ENCODE measurements at places on chromosomes 12 and 14.

DNA sequence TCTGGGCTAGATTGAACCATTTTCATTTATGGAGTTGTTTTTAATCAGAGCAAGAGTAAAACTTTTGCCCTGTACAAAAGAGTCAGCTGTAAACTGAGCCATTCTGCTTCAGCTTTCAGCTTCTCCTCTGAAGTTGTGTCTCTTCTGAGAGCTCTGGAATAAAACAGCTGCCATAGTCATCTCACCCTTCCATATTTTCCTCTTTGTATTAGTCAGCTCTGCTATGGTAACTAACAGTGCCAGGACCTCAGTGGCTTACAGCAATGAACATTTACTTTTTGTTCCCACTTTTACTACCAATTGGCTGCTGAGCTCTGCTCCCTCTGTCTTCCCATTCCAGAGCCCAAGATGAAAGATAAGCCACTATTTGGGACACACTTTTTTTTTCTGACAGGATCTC lies 178.5 kb downstream of the DAD1 start:
- no peak for DNase-seq

- no peak for DNase-seq
These were observed 170.0 kb downstream of the SLC2A13 start for GRCh38 chr12:39935839-39936238.

DNA sequence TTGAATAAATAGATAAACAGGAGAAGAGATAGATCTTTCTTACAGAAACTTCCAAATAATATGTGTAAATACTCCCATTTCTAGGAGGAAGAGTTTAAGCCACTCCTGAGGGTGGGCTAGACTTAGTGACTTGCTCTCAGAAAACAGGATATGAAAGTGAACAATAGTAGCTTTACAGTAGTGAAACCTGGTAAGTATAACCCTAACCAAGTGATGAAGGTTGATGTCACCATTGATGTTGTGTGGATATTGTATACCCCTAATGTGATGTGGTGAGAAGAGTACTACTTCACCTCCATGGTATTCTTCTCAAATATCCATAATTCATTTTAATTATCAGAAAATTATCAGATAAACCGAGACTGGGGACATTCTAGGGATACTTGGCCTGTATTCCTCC lies 20.9 kb downstream of the AKAP6 start:
- no peak for DNase-seq

DNA sequence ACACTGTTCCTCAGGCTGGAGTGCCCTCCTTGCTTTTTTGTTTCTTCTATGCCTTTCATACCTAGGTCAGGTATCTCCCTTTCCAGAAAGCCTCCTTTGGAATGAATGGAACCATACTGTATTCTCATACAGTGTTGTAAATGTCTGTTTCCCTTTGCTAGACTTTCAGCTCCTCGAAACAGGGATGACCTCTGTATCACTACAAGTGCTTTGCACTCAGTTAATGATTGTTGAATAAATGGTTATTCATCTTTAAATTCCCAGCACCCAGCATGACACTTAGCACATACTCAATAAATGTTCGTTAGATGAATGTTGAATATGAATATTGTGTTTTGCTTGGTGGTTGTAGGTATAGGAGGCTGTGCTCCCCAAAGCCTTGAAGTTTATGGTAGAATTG lies 5.9 kb upstream of the TULP3 start:
- no peak for DNase-seq

DNA sequence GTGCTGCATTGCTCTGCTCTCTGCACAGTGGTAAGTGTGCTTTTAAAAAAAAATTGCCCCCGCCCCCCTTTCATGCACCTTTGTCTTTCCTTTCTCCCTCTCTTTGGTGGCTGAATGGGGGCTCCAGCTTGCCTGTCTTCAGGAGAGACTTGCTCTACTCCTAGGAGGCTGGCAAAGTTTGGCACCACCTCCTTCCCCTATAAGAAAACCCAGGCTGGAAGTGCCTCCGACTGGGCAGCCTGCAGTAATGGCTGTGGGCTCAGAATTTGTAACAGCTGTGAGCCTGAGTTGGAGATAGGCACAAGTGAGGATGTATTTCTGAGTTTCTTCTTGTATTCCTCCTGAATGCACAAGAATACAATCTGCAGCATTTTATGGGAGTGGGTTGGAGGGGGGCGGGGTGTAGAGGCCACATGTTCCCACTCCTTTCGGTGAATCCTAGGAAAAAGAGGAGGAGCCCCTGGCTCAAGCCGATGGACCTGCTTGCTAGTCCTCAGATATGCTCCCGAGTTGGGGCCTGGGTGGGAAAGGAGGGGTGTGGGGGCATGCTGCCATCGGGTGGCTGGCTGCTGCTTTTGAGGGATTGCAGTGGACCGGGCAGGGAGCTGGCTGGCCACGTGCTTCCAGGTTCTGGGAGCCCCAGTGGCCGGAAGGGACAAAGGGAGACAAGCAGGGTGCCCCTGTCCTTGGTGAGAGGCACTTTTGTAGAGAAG lies 124.3 kb downstream of the TSPAN9 start:
- DNase-seq: no peak

- peak; percentile 65 for DNase-seq
These were observed 2.9 kb upstream of the PTHLH start for GRCh38 chr12:27975222-27976136.

DNA sequence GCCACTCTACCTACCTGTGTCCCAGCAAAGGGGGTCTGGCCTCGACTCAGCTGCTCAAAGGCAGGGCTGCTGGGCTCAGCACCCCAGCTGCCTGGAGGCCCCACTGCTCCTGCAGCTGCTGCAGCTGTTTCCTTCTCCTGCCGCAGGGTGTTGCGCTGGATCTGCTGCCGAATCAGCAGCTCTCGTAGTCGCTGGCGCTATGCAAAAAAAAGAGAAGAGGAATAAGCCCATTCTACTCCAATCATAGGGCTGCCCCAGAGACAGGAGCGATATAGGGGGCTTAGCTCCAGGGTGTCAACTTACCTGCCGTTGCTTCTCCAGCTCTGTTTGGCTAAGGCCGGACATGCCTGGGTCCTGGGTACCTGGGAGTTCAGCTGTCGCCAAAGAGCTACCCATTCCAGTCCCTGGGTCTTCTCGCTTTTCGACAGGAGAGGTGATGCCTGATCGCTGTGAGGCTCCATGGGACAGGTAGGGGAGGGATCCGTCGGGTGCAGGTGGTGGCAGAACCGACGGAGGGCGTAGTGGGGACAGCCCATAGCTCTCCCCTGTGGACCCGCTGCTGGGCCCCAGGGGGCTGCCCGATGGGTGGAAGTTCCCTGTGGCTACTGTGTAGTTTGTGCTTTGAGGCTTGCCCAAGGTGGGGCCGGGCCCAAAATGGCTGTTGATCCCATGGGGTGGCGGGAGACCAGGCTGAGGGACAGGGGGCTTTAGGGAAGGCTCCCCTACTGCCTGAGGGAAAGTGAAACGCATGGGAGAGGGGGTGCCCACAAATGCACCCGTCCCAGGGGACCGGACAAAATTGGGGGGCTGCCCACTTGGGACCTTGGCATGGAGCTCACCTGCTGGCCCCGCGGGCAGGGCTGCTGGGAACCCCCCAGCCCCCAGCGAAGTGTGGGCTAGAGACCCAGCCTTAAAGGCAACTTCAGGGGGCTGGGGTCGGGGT lies 20.9 kb downstream of the KMT2D start:
- DNase-seq: no peak

DNA sequence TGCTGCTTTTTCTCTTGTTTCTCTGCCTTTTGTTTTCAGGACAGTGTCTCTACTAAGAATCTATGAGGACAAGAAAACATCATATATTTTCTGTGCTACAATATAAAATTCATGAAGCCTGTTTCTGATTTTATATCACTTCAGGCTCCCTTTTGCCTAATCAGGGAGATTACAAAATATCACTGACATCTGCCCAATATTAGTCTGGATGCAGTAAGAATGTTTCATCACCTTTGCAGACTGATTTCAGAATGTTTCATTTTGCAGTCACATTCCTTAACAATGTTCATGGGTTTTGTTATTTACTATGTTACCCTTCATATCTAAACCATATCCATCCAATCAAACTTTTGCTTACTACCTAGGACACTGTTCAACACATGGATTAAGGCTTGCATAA lies 491 bp upstream of the CLEC6A start:
- no peak for DNase-seq

DNA sequence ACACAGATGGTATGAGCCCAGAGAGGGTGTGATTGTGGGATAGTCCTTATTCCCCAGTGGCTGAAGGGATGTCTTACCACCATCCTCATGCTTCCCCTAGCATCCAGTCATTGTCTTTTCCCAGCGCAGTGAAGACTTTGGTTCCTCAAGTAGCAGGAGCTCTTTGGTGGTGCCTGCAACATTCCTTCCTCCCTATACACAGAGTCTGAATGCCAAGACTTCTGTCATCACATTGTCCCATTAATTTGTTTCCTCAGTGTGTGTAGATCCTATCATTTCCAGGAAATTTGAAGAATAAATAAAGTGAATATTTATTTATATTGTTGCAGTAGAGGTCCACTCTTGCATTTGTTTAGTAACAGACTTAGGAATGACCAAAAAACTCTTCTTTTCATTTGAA lies 147.2 kb downstream of the DACT1 start:
- peak; percentile 34 for DNase-seq

DNA sequence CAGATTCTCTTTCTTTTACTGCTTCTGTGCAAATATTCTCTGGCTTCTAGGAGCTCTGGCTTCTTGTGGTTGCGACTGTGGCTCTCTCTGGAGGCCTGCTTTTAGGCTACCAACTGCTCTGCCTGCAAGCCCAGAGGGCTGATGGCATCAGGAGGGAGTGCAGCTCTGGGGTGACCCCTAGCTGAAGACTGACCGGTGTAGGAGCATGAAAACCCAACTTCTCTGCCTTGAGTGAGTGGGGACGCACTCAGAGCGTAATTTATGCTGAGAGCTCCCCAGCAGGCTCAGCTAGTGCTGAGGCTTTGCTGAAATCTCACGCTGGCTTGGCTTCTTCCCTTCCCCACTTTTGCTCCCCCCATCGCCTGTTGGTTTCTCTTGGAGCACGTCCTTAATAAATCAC lies 29.9 kb upstream of the RBM19 start:
- DNase-seq: no peak

DNA sequence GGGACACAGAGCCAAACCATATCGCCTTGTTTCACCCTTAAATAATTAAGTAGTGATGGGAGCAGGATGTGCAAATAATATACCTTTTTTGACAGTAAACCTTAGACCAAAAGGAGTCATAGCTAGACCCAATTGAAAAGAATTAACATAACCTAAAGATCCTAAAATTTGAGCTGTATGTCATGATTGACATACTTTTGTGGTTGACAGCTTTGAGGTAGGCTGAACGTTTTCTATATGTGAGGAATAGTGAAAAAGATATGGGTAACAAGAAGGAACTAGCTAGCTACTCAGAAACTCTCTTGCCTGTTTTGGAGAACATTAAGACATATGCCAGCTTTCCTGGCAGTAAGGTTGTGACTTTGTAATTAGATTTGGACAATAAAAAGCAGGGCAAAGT lies 320.6 kb downstream of the KCNC2 start:
- no peak for DNase-seq

GRCh38 chr14:92513966-92514843 lies 624 bp downstream of the RIN3 start:
- no peak for DNase-seq

DNA sequence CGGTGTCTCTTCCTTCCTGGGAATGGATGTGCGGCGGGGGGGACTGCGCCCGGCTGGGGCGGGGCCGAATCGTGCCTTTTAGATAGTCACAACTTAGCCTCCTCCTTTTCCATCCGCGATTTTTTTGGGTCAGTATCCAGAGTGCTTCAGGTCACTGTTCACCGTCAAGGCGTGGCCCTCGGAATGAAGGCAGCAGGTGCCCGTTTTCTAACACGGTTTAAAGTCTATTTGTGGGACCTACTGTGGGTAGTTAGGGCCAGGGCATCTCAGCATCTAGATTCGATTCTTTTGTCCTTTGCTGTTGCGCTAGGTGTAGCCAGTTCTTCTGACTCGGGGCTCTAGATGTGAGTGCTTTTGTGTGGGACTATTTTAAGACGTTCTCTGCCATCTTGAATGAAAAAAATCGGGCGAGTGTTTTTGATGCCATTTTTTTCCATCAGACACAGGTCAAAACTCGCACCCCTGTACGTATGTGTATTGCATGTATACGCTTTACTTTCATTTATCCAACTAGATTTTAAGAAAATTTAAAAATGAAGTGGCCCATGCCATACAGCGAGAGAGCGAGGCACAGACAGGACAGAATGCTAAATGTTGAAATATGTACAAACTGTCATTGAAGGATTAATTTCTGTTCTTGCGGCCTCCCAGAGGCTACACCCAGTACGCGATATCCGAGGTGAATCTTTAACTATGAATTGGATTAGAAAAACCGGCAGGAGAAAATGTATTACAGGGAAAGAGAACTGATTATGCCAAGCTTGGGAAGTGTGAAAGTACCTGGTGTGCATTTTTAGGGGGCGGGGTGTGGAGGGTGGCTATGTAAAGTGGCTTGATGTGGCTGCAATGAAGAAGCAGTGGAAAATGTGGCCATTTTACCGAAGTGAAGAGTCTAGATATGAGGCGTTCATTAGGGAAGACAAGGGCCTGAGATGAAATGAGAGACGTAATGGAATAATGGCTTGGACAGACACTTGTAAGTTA lies 835 bp downstream of the VEZT start:
- DNase-seq: peak; percentile 60

- DNase-seq: peak; percentile 11
These were observed 8.5 kb downstream of the KRT85 start for GRCh38 chr12:52358575-52359350.

- DNase-seq: no peak
These were observed 27.1 kb downstream of the SLC25A29 start for GRCh38 chr14:100279133-100279532.

DNA sequence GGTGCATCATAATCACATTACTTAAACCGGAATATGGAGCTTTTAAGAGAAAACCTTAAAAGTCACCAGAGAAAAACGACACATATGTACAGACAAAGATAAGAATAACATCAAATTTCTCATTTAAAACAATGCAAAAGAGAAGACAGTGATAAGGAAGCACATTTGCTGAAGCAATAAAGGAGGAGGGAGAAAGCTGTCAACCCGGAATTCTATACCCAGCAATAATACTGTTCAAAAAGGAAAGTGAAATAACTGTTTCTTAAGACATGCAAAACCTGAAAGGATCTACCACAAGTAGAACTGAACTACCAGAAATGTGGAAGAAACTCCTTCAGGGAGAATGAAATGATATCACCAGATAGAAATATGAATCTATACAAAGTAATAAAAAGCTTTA lies 15.4 kb downstream of the SLC6A13 start:
- no peak for DNase-seq

GRCh38 chr12:38872561-38872960 lies 32.8 kb downstream of the CPNE8 start:
- no peak for DNase-seq

DNA sequence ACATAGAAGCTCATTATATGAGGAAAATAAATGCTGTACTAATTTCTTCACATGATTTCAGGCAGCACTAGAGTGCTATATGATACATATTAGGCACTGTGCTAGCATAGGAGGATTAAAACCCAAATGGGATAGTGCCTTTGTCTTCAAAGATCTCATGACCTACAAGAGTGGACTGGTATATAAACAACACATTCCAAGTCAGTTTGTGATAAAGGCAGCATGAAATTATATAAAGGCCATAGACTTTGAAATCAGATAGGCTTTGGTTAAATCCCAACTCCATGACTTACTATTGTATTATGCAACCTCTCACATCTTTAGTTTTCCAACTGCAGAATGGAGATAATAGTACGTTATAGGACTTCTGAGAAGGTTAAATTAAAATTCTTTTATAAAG lies 179.7 kb downstream of the RAD51B start:
- peak; percentile 52 for DNase-seq
